ENCODE measurements at places on chromosomes 5 and 9.

DNA sequence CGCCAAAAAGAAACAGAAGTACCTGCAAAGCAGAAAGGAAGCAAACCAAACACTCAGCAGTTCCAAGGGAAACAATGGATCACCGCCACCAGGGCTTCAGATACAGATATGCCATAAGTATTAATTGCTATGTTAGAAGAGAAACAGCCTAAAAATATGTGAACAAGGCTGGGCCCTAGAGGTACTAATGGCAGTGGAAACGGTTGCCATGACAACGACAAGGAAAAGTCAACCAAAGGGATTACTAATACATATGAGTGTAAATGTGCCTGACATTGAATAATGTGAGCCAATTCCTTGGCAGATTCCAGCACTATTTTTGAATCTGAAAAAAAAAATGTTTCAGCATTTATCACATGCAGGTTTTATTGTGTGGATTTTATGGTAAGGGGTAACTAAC lies 75.0 kb downstream of the CAVIN4 start:
- DNase-seq: no peak

GRCh38 chr9:19404283-19405075 lies 4.3 kb upstream of the ACER2 start:
- DNase-seq: no peak

GRCh38 chr9:88678431-88678830 lies 143.5 kb downstream of the NXNL2 start:
- no peak for DNase-seq

- peak; percentile 14 for DNase-seq
These were observed 3.1 kb downstream of the GTF3C4 start for GRCh38 chr9:132673355-132673754.

GRCh38 chr5:138963763-138964371 lies 88.7 kb upstream of the LRRTM2 start:
- no peak for DNase-seq

DNA sequence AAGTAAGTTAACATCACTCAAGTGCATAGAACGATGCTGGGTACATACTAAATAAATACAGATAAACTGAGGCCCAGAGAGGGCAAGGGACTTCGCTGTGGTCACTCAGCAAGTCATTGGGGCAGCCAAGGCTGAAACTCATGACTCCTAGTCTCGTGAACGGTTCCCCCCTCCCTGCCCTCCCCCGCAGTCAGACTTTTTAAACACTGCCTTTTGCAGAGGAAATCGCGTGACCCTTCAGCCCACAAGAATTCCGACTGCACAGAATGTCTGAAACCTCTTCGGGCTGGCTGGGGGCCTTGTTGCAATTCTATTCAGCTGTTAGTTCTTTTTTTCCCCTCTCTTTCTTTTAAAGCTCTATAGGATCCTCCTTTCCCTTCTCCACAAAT lies 28.1 kb downstream of the NEK6 start:
- DNase-seq: peak; percentile 46

DNA sequence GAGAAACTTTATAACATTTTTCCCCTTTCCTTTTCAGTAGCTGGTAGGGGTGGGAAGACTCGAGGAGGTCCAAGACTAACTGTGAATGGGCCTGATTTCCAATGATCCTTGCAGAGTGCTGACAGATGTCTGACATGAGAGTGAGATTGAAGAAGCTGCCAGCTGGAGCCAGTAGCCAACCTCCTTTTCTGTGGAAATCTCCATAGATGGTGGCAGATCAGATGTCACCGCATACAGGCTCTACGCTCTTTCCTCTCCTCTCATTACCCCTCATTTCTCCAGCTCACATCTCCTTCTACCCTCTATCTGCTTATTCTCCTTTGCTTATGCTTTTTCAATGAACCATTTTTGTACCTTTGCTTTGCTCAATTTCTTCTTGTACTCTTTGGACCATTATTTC lies 395.2 kb upstream of the TNC start:
- DNase-seq: no peak

DNA sequence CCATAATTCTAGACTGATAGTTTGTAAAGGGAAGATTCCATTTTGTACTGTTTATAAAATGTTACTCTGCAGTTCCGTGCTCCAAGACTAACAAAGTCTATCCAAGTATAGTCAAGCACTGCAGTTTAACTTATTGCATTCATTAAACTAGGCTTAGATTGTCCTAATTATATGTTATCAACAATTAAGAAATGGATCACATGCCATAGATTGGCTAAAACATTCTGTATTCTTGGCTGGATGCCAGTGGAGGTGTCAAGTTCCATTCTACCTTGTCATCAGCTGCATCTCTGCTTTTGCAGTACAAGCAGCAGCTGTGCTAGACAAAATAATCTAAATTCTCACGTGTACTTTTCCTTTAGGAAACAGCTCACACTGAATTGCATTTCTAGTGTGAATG lies 69.4 kb upstream of the MEF2C start:
- no peak for DNase-seq

DNA sequence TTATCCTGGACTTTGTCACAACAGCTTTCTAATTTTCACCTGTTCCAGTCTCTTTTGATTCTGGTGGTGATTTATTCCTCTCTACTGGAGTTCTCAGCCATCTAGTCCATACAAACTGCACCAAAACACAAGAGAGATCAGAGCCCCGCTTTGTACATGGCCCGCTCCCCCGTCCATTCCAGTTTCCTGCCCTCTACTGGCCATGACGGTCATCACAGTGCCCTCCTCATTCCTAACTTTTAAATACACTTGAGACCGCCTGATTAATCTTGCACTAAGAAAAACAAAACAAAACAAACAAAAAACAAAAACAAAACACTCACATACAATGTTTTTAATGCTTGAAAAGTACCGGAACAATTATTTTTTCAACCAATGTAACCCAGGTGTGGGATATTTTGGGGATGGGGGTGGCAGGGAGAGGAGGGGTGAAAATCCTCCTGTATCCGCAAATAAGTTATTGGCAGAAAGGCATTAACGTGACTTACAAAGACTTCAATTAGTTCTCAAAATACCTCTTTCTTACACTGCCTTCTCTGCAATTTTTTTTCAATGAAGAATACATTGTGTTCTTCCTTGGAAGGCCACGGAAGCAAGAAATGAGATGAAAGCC lies 84.8 kb upstream of the PAM start:
- no peak for DNase-seq

DNA sequence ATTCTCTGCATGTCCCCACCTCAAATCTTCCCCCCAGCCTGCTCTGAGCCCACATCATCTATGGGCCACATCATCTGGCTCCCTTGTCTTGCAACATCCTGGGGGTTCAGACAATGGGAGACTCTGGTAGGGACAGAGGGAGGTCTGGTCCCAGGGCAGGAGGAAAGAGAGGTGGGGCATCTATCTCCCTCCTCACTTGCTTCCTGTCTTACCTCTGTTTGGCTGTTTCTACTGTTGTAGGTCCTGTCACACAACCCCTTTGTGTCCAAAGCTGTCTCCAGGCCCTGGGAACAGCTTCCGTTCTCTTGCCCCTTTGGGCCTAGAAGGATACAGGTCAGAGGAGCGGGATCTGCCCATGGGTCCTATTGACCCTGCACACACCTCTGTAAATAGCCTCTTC lies 227.2 kb downstream of the NSG2 start:
- no peak for DNase-seq

DNA sequence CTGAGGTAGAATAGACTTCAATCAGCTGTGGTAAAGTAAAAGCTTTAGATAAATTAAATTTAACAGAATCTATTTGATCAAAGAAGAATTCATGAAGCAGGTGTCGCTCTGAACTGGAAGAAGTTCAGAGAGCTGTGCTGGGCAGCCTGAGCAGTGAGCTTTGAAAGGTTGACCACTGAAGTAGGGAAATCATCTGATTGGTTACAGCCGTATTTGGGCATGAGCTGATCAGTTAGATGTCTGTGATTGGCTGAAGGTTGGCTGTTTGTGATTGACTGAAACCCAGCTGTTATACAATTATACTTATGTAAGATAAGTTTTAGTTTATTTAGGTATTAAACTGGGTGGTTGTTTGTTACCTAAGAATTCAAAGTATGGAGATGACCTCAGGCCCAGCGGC lies 1174.6 kb downstream of the CDH9 start:
- no peak for DNase-seq

DNA sequence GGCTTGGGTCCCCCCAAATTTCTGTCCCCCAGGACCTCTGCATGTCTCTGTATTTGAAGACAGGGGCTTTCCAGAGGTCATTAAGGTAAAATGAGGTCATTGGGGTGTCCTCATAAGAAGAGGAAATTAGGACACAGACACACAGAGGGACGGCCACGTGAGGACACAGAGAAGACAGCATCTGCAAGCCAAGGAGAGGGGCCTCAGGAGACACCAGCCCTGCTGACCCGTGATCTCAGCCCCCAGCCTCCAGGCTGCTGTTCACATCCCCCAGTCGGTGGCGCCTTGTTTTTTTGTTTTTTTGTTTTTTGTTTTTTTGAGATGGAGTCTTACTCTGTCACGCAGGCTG lies 1.2 kb upstream of the CCDC183 start:
- DNase-seq: no peak
